Peyer's patch (tissue), 4 donors: ENCODE measurements at places on chromosomes 16 and 17.

GRCh38 chr16:57061084-57061905 is 31.1 kb upstream of the CPNE2 start:
- DNase-seq = no peak

- DNase-seq = no peak
These were observed 1.6 kb upstream of the CCL13 start for GRCh38 chr17:34354637-34355036.

GRCh38 chr16:22092143-22092933 is at the start of gene VWA3A:
TSS of gene VWA3A (plus strand) at chr16:22092541. CDS start at chr16:22092638, 97 bp downstream.
- DNase-seq = no peak

DNA sequence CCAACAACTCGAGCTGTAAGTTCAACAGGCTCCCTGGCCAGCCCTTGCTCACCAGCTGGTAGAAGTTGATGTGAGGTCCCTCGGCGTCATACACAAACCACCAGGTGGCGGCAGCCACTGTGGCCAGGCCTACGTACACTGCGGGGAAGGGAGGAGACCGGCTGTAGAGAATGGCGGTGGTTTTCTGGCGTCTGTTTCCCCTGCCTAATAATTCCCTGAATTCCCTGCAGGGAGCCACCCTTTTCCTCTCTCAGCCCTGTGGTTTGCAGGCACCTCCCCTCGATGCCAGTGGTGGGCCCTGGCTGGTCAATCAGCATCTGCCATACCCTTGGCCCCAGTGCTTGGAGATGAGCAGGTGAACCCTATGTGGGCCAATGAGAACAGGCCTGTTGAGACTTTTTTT is 18.9 kb upstream of the P2RX1 start:
- peak; percentile 48 for DNase-seq

GRCh38 chr16:81264386-81264785 is 25.9 kb downstream of the BCO1 start:
- DNase-seq = no peak

- DNase-seq = no peak
These were observed 33.3 kb downstream of the SLC38A8 start for GRCh38 chr16:84009282-84009681.

GRCh38 chr16:68289621-68290329 is 21.0 kb downstream of the SLC7A6OS start:
- peak; percentile 72 for DNase-seq

- no peak for DNase-seq
These were observed at the start of gene ABCA10 for GRCh38 chr17:69228576-69228975. TSS of gene ABCA10 (minus strand) at chr17:69228824. CDS start at chr17:69225358, 3,466 bp downstream.

DNA sequence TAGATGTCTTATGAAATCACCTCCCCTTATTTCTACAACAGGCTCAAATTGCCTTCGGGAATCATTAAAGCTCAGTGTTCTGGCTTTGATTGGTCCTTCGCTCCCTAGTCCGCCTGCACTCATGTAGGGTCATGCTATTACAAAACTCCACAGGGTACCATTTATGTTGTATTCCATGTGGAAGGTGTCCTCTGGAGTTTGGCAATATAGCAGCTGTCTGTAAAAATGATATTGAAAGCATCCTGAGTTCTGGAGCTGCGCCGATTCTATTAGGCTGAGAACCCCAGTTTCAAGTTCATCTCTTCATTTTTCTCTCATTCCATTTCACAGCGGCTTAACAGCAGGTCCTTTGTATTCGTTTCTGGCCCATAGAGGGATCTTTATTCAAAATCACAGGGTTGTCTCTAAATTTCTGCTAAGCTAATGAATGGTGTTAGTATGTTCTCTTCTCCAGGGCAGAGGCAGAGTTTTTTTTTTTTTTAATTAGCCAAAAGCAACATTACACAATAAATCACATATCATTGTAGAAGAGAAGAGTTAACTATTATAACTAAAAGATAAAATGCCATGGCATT is 71.9 kb upstream of the TEKT1 start:
- no peak for DNase-seq

DNA sequence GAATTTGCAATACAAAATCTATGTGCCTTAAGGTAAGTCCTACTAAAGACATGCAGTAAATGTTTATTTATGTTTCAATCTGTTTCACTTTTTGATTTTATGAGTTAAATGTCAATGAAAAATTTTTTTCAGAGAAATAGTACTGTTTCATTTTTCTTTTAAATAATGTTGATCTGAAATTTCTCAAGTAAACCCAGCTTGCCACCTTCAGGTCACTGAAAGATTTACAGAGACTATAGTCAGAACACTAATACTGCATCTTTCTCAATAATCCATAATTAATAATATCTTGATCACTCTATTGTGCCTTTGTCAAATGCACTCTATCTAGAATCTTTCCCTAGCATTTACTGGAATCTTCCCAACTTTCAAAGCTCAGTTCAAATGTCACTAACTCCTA is 6.5 kb upstream of the DHX40 start:
- no peak for DNase-seq

DNA sequence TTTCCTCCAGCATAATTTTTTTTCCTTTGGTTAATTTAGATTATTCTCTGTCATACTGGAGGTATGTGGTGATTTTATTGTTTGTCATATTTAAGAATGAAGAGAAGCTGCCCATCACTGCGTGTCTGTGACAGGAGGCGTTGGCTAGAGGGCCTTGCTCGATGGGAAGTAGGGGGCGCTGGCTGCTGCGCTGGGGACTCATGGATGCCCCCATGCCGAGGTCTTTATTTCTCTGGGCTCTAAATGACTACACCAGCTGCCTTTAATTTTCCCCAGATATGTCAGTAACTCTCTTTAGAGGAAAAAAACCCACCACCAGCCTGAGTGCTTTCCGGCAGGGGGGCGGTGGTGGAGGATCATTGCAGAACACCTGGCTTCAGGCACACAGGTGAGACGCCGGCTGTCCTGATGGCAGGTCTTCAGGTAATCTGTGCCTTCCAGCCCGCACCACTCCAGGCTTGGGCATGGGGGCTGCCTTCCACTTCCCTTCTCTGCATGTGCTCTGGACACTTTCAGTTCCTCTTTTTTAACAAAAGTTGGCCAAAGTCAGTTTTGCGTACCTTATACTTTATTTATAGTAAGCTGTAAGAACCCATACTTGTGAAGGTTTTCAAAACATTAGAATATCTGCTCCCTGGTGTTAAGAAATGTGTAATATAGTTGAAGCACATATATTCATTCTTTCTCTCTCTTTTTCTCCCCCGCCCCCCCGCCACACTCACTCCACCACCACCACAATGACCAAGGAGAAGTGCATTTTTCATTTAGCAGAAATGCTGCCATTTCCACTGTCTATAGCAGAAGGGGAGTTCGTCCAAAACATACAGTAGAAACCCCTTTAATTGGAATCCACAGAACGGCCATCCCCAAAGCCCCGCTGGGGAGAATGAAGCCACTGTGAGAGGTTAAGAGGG is 192.7 kb downstream of the RPTOR start:
- DNase-seq = peak; percentile 77

- DNase-seq = peak; percentile 46
These were observed 355.6 kb downstream of the SEC14L1 start for GRCh38 chr17:77496401-77496801.

GRCh38 chr16:11318817-11319216 is 26.4 kb upstream of the RMI2 start:
- DNase-seq = no peak

- DNase-seq = no peak
These were observed 84.5 kb downstream of the MRM3 start for GRCh38 chr17:866568-867103.

- no peak for DNase-seq
These were observed 59.0 kb downstream of the MSI2 start for GRCh38 chr17:57315061-57316015.

DNA sequence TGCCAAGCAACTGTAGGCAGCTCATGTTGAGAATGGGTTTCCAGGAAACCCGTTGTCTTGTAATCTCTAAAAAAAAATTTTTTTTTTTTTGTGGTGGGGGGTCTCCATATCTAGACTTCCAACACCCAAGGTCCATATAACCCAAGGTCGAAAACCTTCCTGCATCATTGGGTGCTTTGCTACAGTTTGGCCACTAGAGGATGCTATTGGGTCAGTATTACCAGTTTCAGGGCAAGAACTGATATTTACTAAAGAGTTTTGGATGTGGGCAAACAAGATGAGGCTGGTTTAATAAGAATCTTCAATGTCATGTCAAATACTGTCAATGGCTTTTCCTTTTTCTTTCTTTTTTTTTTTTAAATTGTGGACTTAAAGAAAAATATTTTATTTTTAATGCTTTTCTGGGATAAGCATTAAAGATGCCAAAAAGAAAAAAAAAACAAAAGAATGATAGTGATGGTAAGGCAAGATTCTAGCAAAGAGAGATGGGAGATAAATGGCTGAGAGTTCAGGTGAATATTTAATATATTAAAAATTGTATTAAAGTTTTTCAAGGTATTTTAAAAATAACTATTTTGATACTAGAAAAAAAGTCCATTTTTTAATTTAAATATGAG is 62.2 kb downstream of the DHRS7C start:
- DNase-seq = no peak

GRCh38 chr17:43935204-43935925 is 6.9 kb downstream of the PPY start:
- DNase-seq = no peak

DNA sequence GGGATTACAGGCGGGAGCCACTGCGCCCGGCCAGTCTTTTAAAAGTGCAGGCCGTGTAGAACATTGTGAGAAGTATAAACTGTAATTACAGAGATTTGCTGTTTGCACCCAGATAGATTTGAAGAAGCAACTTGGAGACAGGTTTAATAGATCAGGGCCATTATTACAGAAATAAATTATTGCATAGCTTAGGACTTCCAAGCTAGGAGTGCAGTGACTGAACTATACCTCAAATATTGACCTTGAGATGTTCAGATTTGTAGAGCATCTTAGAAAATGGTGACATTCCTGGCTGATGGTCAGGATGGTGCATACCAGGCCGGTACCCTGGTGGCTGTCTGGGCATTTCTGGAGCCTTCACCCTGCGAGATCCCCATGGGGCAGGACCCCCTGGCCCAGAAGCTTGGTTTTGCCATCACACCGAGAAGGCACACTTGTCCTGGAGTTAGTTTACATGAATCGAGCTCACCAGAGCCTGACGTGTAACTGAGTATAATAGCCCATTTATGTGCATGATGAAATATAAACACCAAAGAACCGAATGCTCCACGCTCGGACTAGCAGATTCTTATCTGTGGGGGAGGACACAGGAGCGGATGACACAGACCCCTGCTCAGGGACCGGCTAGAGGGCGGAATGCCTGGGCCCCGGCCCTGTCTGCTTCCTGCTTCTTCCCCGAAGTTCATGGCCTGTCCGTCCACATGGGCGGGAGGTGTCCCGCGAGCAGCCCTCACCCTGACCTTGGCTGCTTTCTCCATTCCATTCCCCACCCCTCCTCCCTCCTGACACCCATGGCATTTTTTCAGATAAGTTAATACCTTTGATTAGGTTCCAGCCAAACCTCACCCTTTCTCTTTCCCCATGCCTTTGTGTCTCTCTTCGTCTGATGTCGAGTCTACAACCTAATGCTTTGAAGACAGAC is 32.1 kb downstream of the CCDC40 start:
- no peak for DNase-seq

DNA sequence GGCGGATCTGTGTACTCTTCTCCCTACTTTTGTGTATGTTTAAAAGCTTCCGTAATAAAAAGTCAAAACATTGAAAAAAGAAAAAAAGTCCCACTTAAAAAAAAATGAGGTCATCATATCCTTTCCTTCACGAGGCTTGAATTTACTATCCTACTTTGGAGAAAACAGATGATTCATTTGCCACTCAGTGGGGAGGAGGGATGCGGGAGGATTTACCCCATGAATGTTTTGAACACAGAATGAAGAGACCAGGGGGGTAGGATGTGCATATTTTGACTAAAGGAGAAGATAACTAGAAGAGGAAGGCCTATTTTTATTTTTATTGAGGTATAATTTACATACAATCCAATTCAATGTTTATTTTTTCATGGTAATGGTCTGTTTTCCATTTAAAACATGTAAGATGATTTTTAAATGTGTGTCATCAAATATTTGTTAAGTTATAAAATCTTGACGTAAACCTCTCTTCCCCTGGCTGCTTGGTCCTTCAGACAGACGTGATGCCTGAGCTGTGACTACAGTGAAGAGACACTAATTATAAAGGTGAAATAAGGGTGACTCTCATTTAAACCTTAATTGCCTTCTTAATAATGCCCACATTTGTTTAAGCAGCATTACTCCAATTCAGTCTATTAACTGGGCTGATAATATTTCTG is 135.4 kb upstream of the AXIN2 start:
- no peak for DNase-seq

GRCh38 chr17:79188048-79188447 is 113.4 kb downstream of the ENGASE start:
- DNase-seq = no peak

GRCh38 chr17:47866941-47867340 is 16.0 kb upstream of the SP6 start:
- DNase-seq = no peak
